ENCODE measurements at places on chromosomes 11 and 22.

DNA sequence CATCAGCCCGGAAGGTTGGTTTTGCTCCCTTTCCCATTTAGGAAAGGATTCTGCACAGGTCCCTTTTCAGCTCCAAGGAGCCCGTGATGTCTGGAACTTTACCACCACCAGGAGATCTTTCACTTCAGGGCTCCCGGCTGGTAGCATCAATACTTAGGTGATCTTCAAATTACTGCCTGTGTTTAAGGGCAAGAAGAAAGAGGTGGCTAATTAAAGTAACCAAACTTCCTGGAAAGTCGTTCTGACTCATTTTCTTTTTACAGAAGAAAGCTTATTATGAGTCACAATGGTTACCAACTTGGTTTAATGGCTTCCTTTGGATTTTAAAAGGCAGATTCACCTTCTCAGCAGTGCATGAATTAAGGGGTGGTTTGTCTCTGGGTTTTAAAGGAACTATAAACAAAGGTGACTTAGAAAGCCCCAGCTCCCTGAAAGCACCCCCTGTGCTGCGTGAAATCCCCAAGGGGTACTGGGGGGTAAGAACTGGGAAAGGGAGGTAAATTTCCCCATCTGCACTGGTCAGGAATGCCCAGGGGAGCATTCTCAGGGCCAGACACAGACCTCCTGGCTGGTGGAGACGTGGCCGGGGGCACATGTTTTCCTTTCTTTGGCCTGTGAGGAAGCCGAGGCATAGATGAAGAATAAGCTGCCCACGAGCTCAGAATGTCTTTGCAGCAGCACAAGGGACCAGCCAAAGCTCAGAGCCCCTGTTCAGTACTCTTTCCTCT lies 8.8 kb downstream of the POU2F3 start:
- DNase-seq = no peak

- no peak for DNase-seq
These were observed 69.7 kb downstream of the RPS6KA4 start for GRCh38 chr11:64428693-64429092.

DNA sequence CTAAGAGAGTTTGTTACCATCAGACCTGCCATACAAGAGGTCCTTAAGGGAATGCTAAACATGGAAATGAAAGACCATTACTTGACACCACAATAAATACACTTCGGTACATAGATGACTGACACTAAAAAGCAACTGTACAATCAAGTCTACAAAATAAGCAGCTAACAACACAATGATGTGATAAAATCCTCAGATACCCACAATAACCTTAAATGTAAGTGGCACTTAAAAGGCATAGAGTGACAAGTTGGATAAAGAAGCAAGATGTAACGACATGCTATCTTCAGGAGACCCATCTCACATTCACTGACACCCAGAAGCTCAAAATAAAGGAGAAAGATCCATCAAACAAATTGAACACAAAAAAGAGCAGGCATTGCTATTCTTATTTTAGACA lies 107.6 kb downstream of the LRRC4C start:
- DNase-seq = no peak

- DNase-seq = peak; percentile 56
These were observed 38.1 kb downstream of the LMO1 start for GRCh38 chr11:8225589-8226036.
